ENCODE measurements at places on chromosomes 3 and 15. TPM values are rescaled to one million over a fixed set of nuclear protein-coding genes. Genes with fewer than 3 reads are reported as not detected.

Gene NCK1
- total RNA-seq = 52.6 TPM

Gene GLT8D1
- total RNA-seq = 39.2 TPM

Gene SLC28A2
- not detected for total RNA-seq

Gene ZNF774
- total RNA-seq = 0.42 TPM

Gene CHRM5
- not detected for total RNA-seq

Data from naive thymus-derived CD8-positive, alpha-beta T cell (primary cell).